Activated CD4-positive, alpha-beta T cell treated with anti-CD3 and anti-CD28 coated beads, Interleukin-2, amount 10 ng/mL, durations not matched to agents 7 days and 5 days (primary cell): ENCODE measurements at places on chromosomes 4 and X.

DNA sequence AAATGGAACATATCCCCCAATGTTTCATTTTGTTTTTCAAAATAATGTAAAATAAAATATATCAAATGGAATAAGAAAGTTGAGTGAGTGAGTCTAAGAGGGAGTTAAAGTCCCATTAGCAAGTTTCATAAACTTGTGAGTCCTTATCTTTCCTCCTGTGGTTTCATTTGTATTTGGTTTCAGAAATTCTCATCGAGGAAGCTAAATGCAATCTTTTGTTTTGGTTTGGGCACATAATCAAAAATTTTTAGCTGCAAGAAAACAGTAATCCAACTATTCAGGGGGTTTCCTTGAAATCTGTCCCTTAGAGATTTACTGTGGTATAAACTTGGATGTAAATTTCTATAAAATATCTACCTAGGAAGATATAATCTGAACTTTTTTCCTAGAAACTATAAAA, 124.2 kb downstream of the CAMK2D start:
- no peak for DNase-seq

GRCh38 chr4:99024481-99025275, 29.2 kb downstream of the METAP1 start:
- DNase-seq: no peak

GRCh38 chr4:2363056-2363721, 55.3 kb downstream of the ZFYVE28 start:
- no peak for DNase-seq

DNA sequence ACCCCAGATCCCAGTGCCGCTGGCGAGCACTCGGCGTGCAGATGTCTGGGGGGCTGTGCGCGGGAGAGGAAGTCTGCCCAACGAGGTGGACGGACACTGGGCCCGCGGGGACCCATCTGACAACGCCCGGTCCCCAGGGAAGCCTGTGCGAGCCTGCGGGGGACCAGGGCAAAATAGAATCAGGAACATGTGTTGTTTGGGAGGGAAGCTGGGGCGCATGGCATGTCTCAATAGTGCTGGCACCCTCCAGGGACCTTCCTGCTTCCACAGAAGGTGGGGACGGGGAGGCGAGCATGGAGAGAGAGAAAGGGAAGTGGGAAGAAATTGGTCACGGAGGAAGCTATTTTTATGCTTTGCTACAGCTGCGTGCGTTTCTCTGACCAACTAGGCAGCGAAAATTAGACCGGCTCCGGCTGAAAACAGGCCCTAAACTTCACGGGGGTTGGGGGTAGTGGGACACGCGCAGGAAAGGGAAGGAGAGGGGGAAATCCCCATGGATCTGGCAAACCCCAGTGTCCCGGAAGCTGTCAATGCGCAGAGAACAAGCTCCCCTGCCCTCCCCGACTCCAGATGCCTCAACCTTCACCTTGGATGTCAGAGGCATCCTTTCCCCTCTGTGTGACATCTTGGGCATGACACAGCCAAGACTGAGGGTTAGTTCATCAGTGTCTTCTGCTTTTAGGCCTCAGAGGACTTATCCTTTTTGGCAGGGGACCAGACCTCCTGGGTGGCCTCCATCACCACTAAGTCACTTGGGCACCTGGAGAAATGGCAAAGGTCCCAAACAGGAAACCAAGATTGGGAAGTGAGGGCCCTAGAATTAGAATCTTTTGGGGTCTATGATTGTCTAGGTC, 169.8 kb upstream of the BCOR start:
- no peak for DNase-seq

- no peak for DNase-seq
Measured at GRCh38 chrX:497186-498014, 110.7 kb upstream of the PPP2R3B start.

GRCh38 chr4:26701095-26701494, 117.2 kb downstream of the TBC1D19 start:
- DNase-seq: no peak

GRCh38 chr4:6024313-6024960, 6.2 kb upstream of the C4orf50 start:
- DNase-seq: no peak

- DNase-seq: no peak
Measured at GRCh38 chr4:175773566-175773965, 38.5 kb downstream of the GPM6A start.

DNA sequence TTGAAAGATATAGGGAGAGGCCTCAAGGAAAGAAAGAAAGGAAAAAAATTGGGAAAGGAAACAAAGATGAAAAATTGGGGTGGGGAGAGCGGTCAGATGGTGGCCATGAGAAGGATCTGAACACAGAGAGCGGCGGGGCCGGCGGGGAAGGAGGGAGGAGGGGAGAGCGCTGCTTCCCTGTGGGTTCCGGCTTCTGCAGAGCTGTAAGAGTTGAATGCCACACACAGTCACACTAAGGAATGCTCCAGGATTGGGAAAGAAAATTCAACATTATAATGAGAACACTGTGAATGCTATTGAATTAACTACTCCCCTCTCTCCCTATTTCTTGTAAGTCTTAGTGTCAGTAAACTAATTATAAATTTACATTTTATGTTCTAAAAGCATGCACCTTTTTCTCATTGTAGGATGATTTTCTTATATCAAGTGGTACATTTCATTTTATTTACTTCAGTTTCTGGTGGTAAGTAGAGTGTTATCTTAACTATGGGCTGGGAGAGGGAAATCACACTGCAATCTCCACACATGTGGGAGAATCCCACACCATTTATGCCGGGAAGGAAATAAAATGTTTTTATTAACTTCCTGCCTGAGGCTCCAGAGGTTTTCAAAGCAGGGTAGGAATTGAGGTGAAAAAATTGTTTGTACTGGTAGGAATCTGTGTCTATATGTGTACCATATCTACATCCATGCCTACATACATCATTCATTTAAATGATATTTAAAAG, 904 bp downstream of the F11 start:
- DNase-seq: no peak

DNA sequence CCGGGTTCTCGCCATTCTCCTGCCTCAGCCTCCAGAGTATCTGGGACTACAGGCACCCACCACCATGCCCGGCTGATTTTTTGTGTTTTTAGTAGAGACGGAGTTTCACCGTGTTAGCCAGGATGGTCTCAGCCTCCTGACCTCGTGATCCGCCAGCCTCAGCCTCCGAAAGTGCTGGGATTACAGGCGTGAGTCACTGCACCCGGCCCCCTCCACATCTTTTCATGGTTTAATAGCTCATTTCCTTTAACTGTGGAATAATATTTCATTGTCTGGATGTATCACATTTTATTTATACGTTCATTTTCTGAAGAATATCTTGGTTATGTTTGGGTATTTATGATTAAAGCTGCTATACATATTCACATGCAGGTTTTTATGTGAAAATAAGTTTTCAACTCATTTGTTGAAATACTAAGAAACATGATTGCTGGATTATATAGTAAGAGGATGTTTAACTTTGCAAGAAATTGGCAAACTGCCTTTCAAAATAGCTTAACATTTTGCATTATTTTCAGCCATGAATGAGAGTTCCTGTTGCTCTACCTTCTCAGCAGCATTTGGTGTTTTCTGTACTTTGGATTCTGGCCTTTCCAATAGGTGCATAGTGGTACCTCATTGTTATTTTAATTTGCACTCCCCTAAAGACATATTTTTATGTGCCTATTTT, 591.9 kb downstream of the TECRL start:
- no peak for DNase-seq

DNA sequence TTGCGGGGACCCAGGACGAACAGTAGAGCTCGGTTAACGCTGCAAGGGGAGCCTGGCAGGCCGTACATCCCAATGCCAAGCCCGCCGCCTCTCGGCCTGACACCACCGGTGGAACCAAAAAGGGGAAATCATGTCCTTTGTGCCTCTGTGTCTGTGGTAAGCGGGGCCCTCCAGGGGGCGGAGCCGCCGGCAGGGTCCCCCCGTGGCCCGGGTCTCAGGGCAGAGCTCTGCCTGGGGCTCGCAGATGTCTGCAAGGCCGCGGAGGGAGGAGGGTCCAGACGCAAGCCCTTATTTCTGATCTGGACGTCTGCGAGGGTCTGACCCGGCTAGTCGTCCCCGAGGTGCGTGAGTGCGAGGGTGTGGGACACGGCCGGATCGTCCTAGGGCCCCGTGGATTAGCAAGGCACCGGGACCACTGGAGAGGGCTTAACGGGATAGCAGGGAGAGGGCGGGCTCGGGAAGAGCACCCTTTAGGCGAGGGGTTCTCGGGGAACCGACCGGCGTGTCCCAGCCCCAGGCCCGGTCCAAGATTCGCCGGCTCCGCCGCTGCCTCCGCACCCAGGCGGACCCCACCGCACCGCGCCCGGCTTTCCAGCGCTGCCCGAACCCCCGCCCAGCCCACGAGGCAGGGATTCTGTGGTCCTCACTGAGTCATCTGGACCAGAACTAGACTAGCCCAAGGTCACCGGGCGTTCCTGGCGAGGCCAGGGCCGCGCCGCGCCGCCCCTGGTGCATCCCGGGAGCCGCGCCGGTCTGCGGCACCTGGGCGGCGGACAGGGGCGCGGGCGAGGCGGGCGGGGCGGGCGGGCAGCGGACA, 863 bp upstream of the FAM193A start:
- peak; percentile 50 for DNase-seq

- no peak for DNase-seq
Measured at GRCh38 chr4:157502656-157503055, 282.1 kb downstream of the GRIA2 start.

GRCh38 chr4:86432559-86433134, 72.8 kb upstream of the MAPK10 start:
- no peak for DNase-seq

DNA sequence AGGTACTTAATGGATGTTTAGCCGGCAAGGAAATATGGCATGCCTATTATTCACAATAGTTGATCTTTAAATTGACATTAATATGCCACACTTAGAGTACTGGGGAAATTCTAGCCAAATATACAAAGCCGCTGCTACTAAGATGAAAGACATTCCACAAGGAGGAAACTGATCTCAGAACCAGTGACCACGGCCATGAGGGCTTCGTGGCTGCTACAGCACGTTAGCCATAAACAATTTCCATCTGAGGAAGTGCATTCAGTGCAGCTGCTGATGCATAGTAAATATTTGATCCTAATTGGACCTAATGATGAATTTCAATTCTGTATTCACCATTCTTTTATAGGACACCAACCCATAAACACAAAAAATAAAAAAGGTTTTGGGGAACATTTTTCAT, 59.1 kb downstream of the SORBS2 start:
- DNase-seq: no peak

DNA sequence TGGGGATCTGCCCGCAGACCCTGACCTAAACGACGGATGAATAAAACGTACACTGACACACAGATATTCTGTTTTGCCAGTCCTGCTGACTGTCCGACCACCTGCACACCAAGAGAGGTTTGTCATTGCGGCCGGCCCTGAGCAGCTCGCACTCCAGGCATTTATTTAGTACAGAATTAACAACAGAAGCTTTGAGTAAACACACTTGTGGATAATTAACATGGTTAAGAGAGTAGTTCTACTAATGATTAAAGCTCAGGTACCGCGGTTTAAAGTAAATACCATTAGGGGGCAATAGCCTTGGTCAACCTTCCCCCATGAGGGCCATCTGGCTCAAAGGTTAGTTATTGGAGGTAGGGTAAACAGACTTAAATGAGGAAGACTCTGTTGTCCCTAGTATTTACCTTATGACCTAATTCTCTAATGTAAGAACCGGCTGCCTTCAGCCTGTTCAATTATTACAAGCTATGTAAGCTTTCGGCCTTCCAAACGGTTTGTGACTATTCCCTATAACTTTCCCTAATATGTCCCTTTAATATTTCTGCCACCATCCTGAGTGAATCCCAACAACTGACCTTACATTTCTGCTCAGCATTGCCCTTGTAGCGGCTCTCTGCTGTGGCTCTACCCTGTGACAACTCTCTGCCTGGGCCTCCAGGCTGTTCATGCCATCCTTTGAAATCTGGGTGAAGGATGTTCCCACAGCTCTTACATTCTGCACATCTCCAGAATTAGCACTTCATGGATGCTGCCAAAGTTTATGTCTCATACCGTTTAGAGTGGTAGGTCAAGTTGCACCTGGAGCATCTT, 46.9 kb upstream of the SYTL5 start:
- no peak for DNase-seq

DNA sequence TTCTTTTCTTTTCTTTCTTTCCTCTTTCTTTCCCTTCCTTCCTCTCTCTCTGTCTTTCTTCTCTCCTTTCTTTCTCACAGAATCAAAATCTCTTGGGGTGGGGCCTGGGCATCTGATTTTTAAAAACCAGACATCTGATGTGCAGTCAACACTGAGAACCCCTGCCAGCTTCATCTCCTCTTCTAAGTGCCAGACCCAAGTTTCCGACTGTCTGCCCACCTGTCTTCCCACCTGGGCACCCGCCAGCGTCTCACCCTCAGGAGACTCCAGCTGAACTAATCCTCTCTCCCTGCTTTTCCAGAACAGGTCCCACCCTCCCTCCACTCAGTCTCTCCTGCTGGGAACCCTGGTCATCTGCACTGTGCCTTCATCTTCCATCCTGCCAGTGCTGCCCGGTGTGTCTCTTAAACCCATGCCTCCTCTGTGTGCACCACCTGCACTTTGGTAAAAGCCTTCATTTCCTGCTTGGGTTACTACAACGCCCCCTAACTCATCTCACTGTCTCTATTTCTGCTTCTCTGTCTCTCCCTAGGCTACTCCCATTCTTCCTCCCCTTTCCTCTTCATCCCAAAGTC, 2.8 kb downstream of the SOD3 start:
- no peak for DNase-seq

DNA sequence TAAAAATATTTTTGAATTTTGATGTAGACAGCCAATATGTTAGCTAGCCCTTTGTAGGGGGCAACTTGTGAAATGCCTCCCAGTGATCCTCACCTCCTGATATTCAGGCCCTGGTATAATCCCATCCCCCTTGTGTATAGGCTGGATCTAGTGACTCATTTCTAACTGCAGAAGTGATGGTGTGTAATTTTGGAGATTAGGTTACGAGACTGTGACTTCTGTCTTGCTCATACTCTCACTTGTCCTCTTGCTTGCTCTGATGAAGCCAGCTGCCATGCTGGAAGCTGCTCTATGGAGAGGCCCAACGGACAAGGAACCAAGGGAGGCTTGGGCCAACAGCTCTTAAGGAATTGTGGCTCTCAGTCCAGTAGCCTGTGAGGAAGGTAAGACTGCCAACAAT, 61.7 kb downstream of the GPR82 start:
- DNase-seq: no peak

DNA sequence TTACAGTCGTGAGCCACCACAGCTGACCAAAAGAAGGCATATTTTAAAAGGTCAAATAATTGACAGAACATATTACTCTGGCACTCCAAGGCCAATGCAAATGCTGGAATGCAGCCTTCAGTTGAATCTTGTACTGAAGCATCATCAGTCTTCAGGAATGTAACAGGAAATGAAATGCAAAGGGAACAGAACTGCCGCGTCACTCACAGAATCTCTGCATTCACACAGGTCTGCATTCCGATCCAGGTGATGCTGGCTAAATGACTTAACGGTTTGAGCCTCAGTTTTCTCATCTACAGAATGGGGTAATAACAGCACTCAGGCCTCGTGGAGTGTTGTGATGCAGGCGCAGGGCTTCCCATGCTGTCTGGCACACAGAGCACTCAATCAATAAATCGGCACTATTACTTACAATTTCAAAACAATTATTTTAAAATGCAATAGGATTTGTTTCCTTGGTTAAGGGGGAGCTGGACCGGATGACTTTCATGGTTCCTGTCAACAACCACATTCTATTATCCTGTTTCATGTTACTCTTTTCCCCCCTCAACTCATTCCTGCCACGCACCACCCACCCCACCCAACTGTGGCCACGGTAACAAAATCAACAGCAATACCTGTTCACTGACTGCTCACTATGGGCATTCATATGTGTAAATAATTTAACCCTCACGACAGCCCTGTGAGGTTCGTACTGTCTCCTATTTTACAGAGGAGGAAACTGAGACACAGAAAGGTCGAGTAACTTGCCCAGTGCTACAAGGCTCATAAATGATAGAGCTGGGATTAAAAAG, 32.4 kb downstream of the IGFBP7 start:
- no peak for DNase-seq

- no peak for DNase-seq
Measured at GRCh38 chr4:139815778-139816601, 150.4 kb downstream of the MGST2 start.
